Colonic mucosa (tissue), 4 donors: ENCODE measurements at places on chromosomes 5 and 9. TPM values are rescaled to one million over a fixed set of nuclear protein-coding genes. Genes with fewer than 3 reads are reported as not detected.

ZNF300 gene
- 3.0 TPM for total RNA-seq

DNA sequence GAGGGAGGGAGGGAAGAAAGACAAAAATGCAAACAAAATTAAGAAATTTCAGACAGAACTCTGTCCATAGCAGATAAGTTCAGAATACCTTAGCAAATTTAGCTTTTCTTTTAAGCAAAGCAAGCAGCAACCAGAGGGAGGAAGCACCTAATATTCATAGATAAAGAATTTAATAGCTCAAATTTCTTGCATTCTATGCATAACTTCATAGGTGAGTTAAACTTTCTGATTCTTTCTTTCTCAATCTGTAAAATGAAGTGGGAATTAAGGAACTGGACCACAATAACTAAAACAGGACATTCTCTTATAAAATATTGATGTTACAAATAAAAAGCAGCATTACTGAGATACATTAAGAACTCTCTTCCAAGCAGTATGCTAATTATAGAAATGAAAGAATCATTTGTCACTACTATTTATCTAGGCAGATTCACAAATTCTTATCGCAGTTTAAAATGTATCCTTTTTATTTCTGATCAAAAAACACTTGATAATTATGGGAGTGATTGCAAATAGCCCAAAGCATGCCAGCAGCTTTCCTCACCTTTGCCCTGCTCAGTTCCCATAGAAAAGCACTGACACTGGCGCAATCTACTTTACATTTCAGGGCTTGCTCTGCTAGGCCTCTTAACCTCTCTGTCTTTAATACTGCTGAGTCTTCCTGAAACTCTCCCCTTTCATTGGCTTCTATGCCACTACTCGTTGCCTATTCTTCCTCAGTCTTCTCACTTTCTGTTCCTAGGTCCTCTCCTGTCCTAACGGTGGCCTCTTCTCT, 341.8 kb downstream of the PIK3R1 start:
- DNase-seq = no peak

DNA sequence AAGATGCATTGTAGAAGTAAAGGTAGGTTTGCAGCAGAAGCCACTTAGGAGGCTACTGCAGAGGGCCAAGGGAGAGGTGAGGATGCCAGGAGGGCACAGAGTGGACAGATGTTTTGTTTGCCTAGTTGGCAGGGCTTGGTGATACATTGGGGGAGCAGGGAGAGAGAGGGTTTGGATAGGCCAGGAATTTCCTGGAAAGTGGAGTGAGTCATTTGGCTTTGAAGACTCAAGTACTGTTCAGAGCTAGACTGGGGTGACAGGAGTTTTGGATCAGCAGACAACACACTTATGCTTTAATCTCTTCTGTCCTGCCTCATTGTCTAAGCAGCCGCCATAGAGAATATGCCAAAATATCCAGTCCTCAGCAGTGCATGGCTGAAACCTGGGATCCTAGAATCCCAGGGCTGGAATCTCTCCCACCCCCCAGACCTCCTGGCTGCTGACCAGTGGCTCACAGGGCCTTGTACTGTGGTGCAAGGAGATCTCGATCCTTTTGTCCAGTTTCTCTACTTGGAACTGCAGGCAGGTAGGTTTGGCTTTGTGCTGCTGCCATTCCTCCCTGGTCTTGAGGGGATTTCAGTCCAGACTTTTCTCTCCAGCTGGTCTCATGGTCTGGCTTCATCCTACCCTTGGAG, 11.0 kb downstream of the TMEM268 start:
- no peak for DNase-seq

DNA sequence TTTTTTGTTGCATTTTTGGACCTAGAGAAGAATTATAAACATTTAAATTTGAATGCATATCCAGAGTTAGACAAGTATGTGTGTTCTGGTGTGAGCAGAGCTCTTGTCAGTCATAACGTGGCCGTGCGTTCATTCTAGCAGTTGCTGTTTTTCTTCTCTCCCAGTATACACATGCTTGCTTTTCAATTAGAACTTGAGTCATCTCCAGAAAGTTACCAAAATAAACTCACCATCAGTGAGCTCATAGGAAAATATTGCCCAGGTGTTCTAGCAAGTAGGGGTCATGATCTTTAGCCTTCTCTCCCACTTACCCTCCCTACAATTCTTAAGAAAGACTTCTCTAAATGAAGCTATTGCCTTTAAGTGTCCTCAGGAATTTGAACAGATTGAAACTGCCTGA, 247.5 kb upstream of the TUT7 start:
- DNase-seq = no peak

- DNase-seq = no peak
Measured at GRCh38 chr5:78591972-78592700, 56.4 kb downstream of the LHFPL2 start.

DNA sequence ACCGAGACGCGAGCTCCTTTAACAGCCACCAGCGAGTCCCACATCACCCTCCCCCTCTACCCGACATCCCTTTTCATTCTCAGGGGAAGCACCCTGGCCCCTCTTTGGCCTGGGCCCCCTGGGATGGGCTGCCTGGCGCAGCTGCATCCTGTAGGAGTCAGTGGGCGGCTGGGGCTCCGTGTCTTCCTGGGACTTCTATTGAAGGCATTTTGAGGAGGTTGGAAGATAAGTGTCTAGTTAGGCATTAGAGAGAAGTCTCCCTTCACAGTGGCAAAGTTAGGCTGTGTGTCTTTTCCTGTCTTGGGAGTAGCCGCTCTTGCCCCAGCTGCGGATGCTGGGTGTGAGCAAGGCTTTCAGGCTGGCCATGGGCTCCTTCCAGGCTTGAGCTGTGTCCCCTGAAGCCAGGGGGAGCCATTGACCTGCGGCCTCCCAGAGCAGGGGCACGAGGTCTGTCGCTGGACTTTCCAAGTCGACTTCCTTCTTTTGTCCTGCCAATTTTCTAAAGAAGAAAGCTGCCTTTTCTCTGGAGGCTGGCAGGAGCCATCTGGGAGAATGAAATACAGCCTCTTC, 18.6 kb upstream of the NKD2 start:
- DNase-seq = peak; percentile 59
